ENCODE measurements at places on chromosomes 5 and 9.

DNA sequence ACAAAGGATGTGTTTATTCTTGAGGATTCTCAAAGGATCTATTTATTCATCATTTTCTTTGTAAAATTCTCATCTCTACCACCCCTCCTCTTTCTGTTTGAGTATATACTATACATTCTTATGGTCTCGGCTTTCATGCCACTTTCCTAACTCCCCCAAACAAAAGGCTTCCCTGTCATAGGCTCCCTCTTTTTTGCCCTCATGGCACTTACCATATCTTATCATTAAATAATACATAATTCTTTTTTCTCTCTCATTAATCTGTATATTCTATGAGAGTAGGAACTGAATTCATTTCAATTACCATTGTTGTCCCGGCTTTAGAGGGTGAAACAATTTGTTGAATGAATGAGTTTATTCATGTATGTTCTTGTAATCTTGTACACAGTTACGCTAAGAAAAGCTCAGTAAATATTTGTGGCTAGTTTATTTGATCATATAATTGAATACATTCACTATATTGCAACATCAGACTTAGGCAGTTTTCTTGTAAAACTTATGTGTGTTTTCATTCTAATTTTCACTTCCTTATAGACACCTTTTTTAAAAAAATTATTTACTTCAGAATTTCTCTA is 254.6 kb downstream of the EDIL3 start:
- no peak for DNase-seq

DNA sequence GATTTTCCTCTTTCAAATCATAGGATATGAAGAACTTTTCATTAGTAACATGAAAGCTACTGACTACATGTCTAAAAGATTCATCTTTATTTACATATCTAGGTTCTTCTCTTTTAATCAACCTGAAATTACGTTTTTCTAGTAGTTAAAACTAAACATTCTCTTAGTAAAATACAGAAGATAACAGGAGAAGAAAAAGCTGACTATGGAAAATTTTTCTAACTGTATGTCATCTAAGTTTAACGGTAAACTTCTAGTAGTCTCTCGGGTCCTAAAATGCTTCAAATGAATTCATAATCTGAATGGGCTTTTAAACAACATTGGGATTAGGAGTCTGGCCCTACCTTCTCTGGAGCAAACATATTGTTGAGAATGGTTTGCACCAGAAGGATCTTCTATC is 151.9 kb downstream of the PDE4D start:
- no peak for DNase-seq

DNA sequence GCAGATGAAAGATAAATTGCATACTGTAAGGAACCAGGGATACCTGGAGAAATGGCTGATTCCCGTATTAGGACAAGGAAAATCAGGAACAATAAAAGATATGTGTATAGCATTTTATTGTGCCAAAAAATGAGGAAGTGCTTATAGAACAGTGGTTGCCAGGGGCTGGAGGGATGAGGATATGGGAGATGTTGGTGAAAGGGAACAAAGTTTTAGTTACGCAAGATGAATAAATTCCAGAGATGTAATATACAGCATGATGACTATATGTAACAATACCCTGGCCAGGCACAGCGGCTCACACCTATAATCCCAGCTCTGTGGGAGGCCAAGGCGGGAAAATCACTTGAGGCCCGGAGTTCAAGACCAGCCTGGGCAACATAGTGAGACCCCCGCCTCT is 101.8 kb downstream of the CDK5RAP2 start:
- DNase-seq = no peak

DNA sequence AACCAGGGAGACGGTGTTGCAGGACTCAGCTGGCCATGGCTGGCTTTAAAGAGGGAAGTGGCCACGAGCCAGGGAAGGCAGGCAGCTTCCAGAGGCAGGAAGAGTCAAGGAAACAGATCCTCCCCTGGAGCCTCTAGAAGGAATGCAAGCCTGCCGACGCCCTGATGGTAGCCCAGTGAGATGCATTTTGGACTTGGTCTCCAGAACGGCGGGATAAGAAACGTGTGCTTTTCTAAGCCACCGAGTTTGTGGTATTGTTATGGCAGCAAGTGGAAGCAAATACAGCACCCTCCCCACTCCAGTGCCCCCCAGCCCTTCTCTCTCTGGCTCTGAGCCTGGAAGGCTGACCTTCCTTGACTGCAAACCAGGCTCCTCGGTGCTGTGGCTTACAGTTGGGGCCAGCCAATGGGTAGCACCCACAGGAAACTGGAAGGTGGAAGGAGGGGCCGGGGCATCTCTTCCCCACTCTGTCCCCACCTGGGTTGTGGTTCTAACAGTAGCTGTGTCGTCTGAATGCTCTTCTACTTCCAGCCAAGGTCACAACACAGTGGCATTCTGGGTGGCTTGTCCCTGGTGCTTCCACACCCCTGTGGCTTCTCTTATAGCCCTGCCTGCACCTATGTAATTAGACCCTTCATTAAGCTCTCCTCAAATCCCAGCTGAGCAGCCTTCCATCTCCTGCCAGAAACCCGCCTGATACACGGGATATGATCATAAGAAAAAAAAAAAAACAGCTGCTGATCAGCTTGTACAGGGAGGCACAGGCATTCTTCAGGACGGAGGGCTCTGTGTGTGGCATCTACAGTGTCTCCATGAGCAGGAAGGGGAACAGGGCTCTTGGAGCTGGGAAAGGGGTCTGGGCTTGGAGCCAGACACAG is 29.9 kb upstream of the UNC5A start:
- no peak for DNase-seq

DNA sequence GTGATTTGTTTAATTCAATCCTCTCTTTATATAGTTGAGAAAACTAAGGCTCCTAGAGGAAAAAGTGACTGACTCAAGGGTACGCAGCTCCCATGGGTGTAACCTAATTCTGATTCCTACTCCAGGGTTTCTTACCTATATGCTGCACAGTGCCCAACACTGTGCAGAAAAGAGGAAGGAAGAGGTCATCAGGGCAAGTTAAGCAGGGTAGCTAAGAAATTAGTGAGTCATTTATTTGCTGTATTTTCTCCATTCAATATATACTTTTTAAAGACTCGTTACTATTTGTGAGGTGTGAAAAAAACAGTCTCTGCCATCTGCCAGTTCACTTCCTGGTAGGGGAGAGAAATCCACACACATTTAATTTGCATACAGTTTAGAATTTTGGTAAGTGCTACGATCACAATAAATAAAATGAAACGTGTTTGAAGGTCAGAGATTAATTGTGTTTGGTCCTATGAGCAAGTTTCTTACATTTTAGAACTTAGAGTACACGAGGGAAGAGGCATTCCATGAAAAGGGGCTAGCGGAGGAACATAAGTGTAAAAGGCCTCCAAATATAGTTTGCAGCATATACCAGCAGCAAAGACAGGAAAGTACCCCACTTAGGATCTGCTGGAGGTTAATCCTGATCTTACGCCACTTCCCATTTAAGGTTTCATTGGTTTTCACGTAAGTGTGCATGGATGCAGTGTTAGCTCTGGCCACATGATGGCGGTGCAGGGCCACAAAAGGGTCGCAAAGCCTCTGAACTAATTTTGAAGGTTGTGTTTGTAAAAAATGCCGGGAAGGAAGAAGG is 59.9 kb upstream of the TLR4 start:
- peak; percentile 29 for DNase-seq

All from NCI-H526 treated with DMSO at 0.1 percent for 48 hours (cell line).